ENCODE measurements at places on chromosomes 13 and 19. TPM values are rescaled to one million over a fixed set of nuclear protein-coding genes. Genes with fewer than 3 reads are reported as not detected.

ZSCAN4 gene
- not detected for total RNA-seq

ZNF439 gene
- 6.7 TPM for total RNA-seq

SLITRK6 gene
- total RNA-seq: under 0.01 TPM

IGLON5 gene
- total RNA-seq: not detected

SIAH3 gene
- not detected for total RNA-seq

KIR3DL2 gene
- not detected for total RNA-seq

TMEM150B gene
- total RNA-seq: not detected

IFNL1 gene
- not detected for total RNA-seq

CEACAM4 gene
- not detected for total RNA-seq

NTF4 gene
- total RNA-seq: not detected

CATSPERD gene
- total RNA-seq: not detected

NTN5 gene
- total RNA-seq: under 0.01 TPM

CD209 gene
- total RNA-seq: not detected

CCDC194 gene
- total RNA-seq: 0.40 TPM

FXYD1 gene
- 3.4 TPM for total RNA-seq

SLITRK1 gene
- total RNA-seq: not detected

NLRP11 gene
- total RNA-seq: not detected

KLK12 gene
- total RNA-seq: not detected

MATK gene
- not detected for total RNA-seq

C5AR2 gene
- 1.1 TPM for total RNA-seq
